ENCODE measurements at places on chromosomes 7 and 10. TPM values are rescaled to one million over a fixed set of nuclear protein-coding genes. Genes with fewer than 3 reads are reported as not detected.

- no peak overlapping the region for H3K27ac ChIP-seq
- no peaks in the 10 kb centered on the region for H3K27me3 ChIP-seq
- no peak overlapping the region for H3K4me3 ChIP-seq
- H3K36me3 ChIP-seq: no peaks in the 10 kb centered on the region
Measured at GRCh38 chr10:18397906-18398305, 253.5 kb downstream of the NSUN6 start.

ANKRD7 gene
- total RNA-seq: 0.10 TPM

DNA sequence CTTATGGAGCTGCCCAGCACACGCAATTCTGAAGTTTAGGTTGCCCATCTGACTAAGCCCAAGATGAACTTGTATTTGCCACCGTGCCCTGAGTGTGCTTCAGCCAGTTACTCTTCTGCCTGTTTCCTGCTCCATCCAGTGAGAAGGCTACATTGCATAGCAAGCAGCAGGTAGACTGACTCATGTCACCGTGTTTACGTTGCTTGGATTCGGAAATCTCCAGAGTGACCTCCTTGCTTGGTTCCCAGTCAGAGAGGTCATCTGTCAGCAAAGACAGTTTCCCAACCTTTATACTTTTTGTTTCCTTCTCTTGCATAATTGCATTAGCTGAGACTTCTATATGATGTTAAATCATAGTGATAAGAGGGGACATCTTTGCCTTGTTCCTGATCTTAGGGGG, 30.9 kb downstream of the NACAD start:
- H3K4me3 ChIP-seq: no peak overlapping the region
- H3K27me3 ChIP-seq: no peaks in the 10 kb centered on the region
- H3K36me3 ChIP-seq: no peaks in the 10 kb centered on the region
- DNase-seq: no peak

GRCh38 chr10:101682172-101682825, 12.7 kb downstream of the FBXW4 start:
- H3K36me3 ChIP-seq: no peaks in the 10 kb centered on the region
- DNase-seq: no peak
- H3K4me3 ChIP-seq: no peak overlapping the region
- no peak overlapping the region for H3K27ac ChIP-seq
- H3K4me1 ChIP-seq: peaks cover 7% of the 10 kb centered on the region

HTR7 gene
- 1.6 TPM for total RNA-seq

HOXA7 gene
- 0.83 TPM for total RNA-seq

DNA sequence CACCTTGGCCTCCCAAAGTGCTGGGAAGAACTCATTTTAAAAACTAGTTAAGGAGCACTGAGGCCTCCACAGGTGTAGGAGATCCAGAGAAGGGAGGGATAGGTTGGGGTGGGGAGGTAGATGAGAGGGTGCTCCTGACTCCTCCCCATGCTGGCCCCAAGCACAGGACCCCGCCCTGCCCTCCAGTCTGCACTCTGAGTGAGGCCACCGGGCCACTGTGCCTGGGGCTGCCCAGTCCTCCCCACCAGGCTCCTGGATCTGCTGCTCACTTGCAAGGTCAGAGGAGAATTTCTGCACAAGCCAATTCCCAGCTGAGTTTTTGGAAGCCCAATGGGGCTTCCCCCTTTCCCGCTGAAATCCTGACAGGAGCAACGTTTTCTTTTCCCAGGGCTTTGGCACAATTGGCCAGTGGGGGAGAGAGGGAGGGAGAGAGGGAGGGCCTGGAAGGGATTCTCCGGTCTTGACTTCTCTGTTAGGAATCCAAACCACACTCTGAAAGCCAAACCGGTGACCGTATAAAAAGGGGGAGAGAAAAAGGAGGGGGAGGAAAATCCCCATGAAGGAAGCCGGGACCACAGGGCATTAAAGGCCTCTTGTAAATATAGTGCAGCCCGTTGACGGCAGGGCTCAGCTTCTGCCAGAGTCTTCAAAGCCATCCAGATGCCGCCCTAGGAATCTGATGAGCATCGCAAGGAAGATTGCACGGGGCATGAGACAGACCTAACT, 116.2 kb downstream of the SH3PXD2A start:
- H3K4me3 ChIP-seq: no peak overlapping the region
- peak; percentile 75 for DNase-seq
- peaks cover 19% of the 10 kb centered on the region for H3K4me1 ChIP-seq
- peak overlapping the region; percentile 63 for H3K27ac ChIP-seq
- H3K36me3 ChIP-seq: no peaks in the 10 kb centered on the region
- no peaks in the 10 kb centered on the region for H3K27me3 ChIP-seq

GRCh38 chr10:8095959-8096358, 41.5 kb downstream of the GATA3 start:
- no peaks in the 10 kb centered on the region for H3K27me3 ChIP-seq
- no peak overlapping the region for H3K4me3 ChIP-seq
- H3K4me1 ChIP-seq: no peaks in the 10 kb centered on the region
- H3K36me3 ChIP-seq: no peaks in the 10 kb centered on the region

GIMAP8 gene
- 0.10 TPM for total RNA-seq

GRCh38 chr7:72405418-72405817, 6.7 kb downstream of the CALN1 start:
- no peak overlapping the region for H3K27ac ChIP-seq
- peak; percentile 16 for DNase-seq
- H3K36me3 ChIP-seq: no peaks in the 10 kb centered on the region
- no peak overlapping the region for H3K4me3 ChIP-seq

DNA sequence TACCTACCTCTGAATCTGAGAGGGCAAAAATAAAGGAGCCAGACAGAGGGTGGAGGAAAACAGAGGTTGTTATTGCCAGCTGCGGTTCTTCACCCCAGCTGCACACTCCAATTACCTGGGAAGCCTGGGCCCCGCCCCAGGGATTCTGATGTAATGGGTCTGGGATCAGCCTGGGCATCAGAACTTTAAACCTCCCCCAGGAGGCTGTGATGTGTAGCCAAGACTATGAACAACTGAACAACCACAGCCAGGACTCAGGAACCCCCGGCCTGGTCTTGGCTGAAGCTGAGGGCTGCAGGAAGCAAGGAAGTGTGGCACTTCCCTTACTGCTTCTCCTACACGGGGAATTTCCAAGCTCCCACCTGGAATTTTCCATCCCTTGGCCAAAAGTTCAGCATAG, 89.3 kb downstream of the HIP1 start:
- H3K27ac ChIP-seq: no peak overlapping the region
- no peak overlapping the region for H3K4me3 ChIP-seq
- DNase-seq: no peak
- no peaks in the 10 kb centered on the region for H3K4me1 ChIP-seq

- peak; percentile 38 for DNase-seq
- peak overlapping the region; percentile 98 for H3K27ac ChIP-seq
- H3K27me3 ChIP-seq: no peaks in the 10 kb centered on the region
- peak overlapping the region; percentile 69 for H3K4me3 ChIP-seq
- H3K4me1 ChIP-seq: peaks cover 12% of the 10 kb centered on the region
- H3K36me3 ChIP-seq: no peaks in the 10 kb centered on the region
Measured at GRCh38 chr10:12194752-12195271, 879 bp downstream of the NUDT5 start.

DNA sequence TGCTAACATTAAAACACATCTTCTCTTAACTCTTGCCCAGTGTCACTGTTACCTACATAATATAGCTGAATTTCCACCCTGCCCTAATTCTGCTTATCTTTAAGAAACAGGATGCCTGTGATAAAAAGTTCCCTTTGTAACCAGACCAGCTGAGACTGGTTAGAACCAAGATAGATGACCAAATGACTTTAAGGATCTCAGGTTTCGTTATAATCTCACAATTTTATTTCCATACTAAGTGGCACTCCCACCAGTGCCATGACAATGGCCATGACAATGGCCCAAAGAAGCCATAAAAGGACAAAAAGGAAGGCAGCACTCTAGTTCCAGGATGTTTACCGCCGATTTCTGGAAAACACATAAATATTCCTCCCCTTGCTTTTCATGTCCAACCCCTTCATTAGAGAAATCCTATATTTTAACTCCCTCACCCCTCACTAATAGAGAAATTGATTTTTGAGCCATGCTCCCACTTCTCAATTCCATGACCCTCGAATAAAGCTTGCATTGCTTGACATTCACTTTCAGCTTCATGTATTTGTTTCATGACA, 126.1 kb downstream of the ELAPOR2 start:
- DNase-seq: no peak
- no peaks in the 10 kb centered on the region for H3K27me3 ChIP-seq
- no peak overlapping the region for H3K27ac ChIP-seq
- no peaks in the 10 kb centered on the region for H3K36me3 ChIP-seq

DNA sequence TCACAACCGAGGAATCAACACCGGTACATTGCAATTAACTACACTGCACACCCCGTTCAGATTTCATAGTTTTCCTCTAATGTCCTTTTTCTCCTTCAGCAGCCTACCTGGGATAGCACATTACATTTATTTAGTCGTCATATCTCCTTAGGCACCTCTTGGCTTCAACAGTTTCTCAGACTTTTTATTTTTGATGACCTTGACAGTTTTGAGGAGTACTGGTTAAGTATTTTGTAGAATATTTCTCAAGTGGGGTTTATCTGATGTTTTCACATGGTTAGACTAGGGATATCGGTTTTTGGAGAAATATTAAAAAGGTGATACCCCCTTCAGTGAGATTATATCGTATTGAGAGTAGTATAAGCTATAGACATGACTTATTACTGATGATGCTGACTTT, 87.0 kb upstream of the GLCCI1 start:
- no peaks in the 10 kb centered on the region for H3K4me1 ChIP-seq
- H3K27ac ChIP-seq: no peak overlapping the region
- no peaks in the 10 kb centered on the region for H3K27me3 ChIP-seq
- no peaks in the 10 kb centered on the region for H3K36me3 ChIP-seq

GRCh38 chr10:11522821-11523245, 88.6 kb downstream of the USP6NL start:
- DNase-seq: no peak
- H3K4me1 ChIP-seq: no peaks in the 10 kb centered on the region
- H3K36me3 ChIP-seq: no peaks in the 10 kb centered on the region
- no peaks in the 10 kb centered on the region for H3K27me3 ChIP-seq
- H3K27ac ChIP-seq: no peak overlapping the region

PLEKHS1 gene
- total RNA-seq: 0.23 TPM
